ENCODE measurements at places on chromosomes 13 and 19.

- no peak for DNase-seq
Measured at GRCh38 chr13:33722216-33722915, 95.6 kb upstream of the RFC3 start.

DNA sequence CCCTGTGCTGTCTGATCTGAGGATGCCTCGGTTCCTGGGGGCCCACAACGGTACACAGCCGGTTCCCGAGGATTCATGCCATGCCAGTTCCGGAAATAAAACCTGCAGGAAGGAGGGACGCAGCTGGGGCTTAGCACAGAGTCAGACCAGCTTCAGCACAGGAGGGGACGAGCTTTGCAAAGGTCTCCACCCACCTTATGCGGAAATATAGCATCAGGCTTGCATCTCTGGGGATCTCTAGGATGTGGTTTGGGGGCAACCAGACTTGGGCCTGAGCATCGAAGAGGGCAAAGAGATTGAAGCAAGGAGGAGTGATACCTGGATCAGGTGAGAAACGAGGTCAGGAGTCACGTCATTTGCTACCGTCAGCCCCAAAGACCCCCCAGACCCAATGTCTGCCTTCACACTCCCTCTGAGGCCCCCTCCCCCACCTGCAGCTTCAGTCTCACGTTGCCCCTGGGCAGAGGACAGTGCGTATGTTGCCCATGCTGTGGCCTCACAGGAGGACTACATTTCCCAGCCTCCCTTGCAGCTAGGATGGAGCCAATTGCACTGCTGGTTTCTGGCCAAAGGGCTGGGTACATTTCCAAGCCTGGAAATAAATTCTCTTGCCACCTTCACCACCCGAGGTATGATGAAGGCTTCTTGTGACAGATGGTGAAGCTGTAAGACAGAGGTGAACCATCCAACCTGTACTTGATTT lies 12.1 kb downstream of the TYK2 start:
- DNase-seq, result no peak

DNA sequence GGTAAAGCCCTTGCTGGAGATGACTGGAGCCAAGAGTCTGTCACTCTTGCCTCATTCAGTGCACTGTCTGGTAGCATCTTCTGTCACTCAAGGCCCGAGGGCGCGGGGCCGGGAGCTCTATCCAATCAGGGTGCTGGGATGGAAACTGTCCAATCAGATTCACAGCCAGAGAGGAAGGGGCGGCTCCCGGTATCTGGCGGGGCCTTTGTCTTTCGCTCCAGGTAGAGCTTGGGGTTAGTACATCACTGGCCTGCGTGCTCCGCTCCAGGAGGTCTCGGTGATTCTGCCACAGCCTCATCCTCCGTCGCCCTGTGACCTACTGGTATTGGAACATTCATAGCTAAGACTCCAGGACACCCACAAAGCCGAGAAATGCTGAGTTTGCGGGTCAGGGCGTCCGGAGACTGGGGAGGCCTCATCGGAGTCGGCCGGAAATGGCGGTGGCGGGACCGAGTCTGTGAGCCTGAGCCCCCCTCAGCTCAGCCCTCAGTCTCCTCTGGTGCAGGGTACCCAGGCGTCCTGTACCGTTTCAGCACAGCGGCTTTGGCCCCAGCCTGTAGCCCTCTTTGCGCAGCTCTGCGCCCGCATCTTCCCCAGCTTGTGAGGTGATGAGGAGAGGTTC lies 20.6 kb upstream of the ZNF430 start:
- DNase-seq, result peak; percentile 85

- no peak for DNase-seq
Measured at GRCh38 chr19:13207846-13208671, 57.8 kb downstream of the IER2 start.

GRCh38 chr19:29672933-29673336 lies 7.7 kb downstream of the PLEKHF1 start:
- DNase-seq, result no peak

GRCh38 chr19:29016926-29017760 lies 195.8 kb downstream of the UQCRFS1 start:
- no peak for DNase-seq

GRCh38 chr13:109118521-109118920 lies 489.1 kb downstream of the MYO16 start:
- no peak for DNase-seq

- DNase-seq, result no peak
Measured at GRCh38 chr19:8585894-8586750, 8.9 kb upstream of the MYO1F start.

DNA sequence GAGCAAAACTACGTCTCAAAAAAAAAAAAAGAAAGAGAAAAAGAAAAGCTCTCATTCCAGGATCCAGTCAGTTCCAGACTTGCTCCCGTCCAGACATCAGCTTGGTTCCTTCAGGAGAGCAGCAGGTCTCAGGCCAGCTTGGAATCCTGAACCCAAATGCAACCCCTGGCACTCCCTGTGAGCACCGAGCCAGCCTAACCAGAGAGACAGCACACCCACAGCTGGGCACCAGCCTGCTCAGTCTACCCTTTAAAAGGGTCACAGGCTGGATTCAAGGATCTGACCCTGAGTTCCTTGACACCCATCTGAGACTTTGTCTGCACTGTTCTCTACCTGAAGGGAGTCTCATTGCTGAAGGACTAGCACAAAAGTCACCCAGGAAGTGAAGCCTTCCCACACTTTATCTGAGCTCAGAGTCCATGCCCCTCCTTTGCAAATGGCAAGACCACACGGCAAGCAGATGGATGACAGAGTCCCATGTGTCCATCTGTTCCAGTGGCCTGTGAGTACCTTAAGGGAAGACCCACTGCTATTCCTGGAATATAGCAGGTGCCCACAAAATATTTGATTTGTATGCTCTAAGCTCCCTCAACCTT lies 1.4 kb downstream of the PEPD start:
- no peak for DNase-seq

DNA sequence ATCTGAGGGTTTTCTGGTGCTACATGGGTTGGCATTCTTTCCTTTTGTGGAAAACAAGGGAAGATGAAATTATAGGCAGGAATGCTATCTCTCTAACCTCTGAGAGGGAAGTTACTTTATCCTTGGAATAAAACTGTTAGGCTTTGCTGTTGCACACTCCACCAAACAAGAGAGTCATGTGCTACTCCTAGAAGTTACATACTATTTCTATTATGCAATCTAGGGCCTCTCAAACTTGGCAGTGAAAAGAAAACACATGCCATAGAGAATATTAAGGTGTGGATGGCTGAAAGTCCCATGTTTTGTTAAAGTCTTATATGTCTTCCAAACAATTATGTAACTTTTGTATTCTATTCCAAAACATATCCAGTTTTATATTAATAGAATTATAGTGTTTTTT lies 367.9 kb downstream of the SLC7A1 start:
- DNase-seq, result no peak

DNA sequence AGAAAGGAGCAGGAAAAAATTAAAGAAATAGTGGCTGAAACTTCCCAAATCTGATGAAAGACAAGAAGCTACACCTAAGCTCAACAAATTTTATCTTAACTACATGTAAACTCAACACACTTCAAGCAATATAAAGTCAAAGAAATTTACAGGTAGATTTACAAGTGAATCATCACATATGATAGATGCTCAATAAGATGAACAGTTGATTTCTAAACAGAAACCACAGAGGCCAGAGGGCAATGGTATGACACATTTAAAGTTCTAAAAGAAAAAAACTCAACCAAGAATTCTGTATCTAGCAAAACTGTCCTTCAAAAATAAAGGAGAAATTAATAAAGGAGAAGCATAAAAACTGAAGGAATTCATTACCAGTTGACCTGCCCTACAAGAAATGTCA lies 39.3 kb upstream of the ZNF780A start:
- no peak for DNase-seq

DNA sequence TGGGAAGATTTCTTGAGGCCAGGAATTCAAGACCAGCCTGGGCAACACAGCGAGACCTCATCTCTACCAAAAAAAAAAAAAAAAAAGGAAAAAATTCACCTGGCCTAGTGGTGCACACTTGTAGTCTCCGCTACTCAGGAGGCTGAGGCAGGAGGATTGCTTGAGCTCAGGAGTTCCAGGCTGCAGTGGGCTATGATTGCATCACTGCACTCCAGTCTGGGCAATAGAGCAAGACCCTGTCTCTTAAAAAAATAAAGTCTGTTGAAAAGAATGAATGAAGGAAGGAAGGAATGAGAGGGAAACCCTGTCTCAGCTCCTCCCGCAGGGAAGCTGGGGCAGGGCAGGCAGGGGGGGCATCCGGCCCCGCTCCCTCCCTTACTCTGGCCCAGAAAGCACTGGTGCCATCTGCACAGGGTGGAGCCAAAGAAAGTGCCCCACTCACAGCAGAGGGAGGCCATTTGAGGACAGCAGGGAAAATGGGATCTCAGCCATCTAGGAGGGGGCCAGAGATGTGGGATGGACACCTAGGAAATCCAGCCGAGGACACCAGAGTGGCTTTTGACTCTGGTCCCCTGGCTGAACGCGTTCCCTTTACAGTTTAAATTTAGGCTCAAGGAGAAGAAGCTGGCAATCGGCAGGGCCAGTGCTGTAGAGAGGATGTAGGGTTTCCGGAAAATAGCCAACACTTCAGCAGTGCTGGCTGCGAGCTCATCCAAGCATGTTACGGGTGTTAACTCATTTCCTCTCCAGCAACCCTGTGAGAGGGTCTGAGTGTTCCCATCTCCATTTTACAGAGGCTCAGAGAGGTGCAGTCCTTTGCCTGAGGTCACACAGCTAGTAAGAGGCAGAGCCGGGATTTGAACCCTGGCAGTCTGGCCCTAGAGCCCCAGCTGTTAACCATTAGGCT lies 3.6 kb upstream of the HPN start:
- no peak for DNase-seq

DNA sequence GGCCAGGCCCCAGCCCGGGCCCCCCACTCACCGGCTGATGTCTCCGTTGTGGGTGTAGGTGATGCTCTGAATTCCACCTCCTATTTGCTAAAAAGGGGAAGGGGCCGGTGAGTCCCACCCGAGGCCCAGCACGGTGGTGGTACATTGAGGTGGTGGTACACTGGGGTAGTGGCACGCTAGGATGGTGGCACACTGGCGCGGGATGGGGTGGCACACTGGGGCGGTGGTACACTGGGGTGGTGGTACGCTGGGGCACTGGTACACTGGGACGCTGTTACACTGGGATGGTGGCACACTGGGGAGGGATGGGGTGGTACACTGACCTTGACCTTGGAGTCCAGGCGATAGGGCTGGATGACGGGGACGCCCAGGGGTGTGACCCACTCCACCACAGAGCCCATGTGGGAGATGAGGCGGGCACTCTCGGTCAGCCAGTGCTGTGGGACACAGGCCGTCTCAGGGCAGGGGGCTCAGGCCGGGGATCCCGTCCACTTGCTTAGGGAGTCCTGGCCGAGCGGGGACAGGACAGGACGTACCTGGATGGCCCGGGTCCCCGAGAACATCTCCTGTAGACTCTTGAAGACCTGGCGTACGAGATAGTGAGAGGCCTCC lies 14.6 kb downstream of the POLRMT start:
- DNase-seq, result no peak

DNA sequence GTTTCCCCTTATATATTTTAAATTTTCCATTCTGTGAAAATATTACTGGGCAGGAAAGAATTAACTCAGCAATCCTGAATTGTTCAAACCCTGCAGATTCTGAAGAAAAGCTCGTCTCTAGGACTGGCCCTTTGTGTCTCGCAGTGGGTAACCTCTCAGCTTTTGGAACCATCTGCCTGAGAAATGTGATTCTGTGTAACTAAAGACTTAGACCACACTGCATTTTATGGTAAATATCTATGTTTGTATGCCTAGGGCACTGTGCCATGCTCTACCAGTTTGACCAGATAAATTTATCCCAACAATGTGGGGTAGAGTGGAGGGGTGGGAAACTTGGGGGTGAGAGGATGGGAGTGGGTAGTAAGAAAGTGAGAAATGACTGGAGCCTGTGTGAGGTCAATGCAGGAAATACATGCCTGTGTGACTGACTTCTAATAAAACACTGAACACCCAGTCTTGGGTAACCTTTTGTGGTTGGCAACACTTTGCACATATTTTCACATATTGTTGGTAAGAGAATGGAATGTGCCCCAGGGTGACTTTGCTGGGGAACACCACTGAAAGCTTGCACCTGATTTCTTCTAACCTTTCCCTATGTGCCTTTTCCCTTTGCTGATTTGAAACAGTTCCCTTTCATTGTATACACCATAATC lies 1181.9 kb downstream of the OLFM4 start:
- no peak for DNase-seq

- DNase-seq, result no peak
Measured at GRCh38 chr13:64934569-64935362, 2295.4 kb downstream of the PCDH9 start.

GRCh38 chr13:41276824-41277223 lies 13.4 kb upstream of the MTRF1 start:
- DNase-seq, result no peak

DNA sequence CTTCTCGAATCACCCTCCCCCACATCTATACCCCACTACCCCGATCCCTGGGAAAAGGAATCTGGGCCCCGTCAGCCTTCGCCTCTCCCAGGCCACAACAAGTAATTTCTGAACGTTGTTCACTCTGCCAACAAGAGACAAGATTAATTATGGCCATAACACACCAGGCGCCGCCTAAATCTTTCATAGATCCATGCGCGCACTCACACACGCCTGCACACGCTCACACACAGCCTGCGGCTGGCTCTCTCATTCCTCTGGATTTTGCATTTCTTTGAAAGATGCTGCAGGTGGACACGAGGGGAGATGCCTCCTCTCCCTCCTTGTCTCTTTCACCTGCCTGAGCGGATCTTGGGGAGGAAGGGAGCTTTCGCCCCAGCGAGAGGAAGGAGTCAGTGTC lies 17.1 kb downstream of the ZNRF4 start:
- no peak for DNase-seq

- DNase-seq, result no peak
Measured at GRCh38 chr13:44393391-44393790, 19.8 kb downstream of the SERP2 start.

- no peak for DNase-seq
Measured at GRCh38 chr13:87376081-87376480, 295.1 kb upstream of the SLITRK5 start.

DNA sequence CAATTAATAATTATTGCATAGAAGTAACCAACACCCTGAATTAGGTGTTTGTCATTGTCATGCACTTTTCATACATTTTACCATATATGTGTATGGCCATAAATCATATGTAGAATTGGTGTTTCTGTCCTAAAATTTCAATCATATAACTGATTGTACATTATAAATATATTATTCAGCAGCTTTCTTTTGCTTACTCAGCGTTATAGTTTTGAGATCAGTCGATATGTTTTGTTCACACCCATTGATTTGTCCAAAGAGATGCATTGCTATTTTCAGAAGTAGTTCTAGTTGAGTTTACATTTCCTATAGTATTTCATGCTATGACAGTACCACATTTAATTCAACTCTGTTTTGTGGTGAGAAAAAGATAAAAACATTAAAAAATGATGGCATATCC lies 50.5 kb upstream of the PARP4 start:
- DNase-seq, result no peak

GRCh38 chr13:66958611-66959010 lies 271.5 kb downstream of the PCDH9 start:
- DNase-seq, result no peak

GRCh38 chr19:6613711-6614110 lies 22.8 kb upstream of the CD70 start:
- DNase-seq, result no peak
